T-helper 17 cell (primary cell): ENCODE measurements at places on chromosomes 4 and X. TPM values are rescaled to one million over a fixed set of nuclear protein-coding genes. Genes with fewer than 3 reads are reported as not detected.
A peak's percentile ranks its signal among the peaks of the same experiment; 100 is the strongest.

Gene WFS1
- total RNA-seq, result 1.7 TPM

GRCh38 chrX:6738518-6739470 is 203.9 kb upstream of the VCX3A start:
- no peak for DNase-seq

DNA sequence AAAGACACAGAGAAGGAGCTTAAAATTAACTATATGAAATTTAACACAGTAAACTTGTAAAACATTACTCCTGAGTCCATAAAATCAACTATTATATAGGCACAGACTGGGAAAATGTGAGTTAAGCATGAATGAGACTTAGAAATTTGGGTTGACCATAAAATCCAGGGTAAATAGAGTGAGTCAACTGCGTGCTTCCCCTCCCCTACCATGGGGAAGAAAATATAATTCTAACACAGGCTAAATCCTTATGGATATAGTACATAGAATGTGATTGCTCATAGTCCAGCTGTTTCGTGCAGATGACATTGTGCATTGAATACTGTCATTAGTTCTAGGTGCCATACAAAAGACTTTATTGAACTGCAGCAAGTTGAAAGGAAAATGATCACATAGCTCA is 42.2 kb downstream of the KLHL5 start:
- no peak for DNase-seq

- no peak for DNase-seq
Observed at GRCh38 chr4:17324386-17324830, 187.5 kb downstream of the QDPR start.

- no peak for DNase-seq
Observed at GRCh38 chr4:176383273-176384077, 63.7 kb downstream of the SPCS3 start.

Gene MGAT4D
- not detected for total RNA-seq

DNA sequence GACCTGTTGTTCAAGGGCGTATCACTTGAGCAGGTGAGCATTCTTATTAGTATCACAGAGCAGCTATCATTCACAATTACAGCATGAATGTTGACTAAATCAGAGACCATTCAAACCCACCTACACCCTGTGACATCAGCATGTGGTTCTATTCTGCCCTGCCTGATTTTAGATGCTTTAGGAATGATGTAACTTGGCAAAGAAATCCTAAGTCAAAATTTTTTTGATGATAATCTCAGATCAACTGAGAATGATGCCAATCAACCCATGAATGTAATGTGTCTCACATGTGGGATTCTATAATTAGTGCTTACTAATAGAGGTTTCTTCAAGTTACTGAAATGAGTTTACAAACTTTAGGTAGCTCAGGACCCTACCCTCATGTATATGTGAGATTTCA is 13.4 kb upstream of the CHIC2 start:
- no peak for DNase-seq

DNA sequence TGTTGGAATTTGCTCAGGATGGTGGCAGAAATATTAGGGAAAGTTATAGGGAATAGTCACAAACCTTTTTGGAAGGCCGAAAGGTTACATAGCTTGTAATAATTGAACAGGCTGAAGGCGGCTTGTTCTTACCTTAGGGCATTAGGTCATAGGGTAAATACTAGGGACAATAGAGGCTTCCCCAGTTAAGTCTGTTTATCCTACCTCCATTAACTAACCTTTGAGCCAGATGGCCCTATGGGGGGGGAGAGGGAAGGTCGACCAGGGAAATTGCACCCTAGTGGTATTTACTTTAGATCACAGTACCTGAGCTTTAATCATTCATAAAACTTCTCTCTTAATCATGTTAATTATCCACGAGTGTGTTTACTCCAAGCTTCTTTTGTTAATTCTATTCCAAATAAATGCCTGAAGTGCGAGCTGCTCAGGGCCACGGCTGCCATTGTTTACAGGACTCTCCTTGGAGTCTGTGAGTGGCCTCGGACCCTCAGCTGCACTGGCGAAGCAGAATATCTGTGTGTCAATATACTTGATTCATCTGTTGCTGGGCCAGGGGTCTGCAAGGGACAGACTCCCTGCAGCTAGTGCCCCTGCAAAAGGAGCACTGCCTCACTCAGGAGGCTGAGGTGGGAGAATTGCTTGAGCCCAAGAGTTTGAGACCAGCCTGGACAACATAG is 22.9 kb downstream of the PAGE2 start:
- no peak for DNase-seq

Gene CABS1
- not detected for total RNA-seq

- DNase-seq, result no peak
Observed at GRCh38 chr4:23957465-23957864, 67.6 kb upstream of the PPARGC1A start.

GRCh38 chr4:126748736-126749135 is 884.0 kb upstream of the INTU start:
- no peak for DNase-seq

- DNase-seq, result no peak
Observed at GRCh38 chrX:31658360-31658759, 586.5 kb upstream of the FTHL17 start.

- no peak for DNase-seq
Observed at GRCh38 chrX:74797338-74797887, 127.8 kb downstream of the NEXMIF start.

- no peak for DNase-seq
Observed at GRCh38 chrX:110008011-110008635, 5.2 kb downstream of the TMEM164 start.

GRCh38 chr4:3384391-3384770 is 57.4 kb upstream of the HGFAC start:
- no peak for DNase-seq

DNA sequence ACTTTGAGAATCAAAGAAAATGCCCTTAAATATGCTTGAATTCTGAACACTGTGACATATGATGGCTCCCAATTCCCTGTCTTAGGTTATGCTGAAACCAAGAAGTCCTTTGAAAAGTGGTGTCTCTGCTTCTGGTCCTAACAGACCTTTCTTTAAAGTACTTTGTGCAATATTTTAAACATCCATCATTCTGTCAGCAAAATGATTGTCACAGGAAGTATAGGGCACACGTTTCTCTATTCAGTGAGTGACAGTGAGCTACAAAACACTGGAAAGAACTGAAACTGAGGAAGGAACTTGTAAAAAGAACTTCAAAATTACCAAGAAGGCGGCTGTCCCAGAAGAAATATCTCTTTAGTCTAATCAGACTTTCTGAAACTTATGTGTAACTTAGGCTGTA is 12.2 kb upstream of the NUP54 start:
- DNase-seq, result no peak

DNA sequence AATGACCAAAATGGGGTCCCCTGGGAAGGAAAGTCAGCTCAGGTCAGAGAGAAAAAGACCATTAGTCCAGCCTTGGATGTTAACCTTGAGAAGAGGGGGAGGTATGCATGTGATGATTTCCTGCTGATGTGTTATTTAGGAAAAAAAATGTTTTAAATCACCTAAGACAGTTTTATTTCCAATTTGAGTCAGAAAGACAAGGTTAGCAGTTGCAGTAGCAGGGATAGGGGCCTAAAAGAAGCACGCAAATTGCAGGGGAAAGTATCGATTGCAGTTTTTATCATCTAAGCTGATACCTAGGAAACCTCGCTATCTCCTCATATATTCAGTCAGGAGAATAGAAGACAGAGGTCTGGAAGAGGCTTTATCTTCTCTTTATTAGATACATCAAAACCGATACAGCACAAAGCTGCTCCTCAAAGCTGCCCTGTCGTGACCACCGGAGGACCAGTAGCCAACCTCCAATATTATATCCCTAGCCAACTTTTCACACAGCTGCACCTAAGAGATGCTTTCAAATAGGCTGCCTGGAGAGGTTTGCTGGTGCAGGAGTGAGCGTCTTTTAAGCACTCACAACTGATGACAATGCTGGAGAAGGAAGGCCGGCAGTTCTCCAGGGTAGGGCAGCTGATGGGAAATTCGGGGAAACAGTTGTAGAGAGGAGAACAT is 289.4 kb downstream of the INPP4B start:
- no peak for DNase-seq

DNA sequence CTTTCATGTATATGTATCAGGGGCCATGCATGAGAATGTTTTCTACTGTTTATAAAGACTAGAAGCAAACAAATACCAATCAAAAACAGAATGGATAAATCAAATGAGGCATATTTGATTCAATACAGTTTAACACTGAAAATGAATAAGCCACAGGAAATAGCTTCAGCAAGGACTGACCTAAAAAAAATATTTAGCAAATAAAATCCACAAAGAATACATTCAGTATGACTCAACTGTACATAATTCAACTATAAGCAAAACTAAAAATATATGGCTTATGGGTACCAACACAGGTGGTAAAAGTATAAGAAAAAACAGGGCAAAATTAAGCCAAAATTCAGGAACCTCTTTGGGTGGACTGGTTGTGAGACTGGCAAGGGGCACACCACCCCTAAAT is 112.9 kb downstream of the KCNIP4 start:
- DNase-seq, result no peak

Gene LRBA
- total RNA-seq, result 76.3 TPM

Gene NMU
- not detected for total RNA-seq

DNA sequence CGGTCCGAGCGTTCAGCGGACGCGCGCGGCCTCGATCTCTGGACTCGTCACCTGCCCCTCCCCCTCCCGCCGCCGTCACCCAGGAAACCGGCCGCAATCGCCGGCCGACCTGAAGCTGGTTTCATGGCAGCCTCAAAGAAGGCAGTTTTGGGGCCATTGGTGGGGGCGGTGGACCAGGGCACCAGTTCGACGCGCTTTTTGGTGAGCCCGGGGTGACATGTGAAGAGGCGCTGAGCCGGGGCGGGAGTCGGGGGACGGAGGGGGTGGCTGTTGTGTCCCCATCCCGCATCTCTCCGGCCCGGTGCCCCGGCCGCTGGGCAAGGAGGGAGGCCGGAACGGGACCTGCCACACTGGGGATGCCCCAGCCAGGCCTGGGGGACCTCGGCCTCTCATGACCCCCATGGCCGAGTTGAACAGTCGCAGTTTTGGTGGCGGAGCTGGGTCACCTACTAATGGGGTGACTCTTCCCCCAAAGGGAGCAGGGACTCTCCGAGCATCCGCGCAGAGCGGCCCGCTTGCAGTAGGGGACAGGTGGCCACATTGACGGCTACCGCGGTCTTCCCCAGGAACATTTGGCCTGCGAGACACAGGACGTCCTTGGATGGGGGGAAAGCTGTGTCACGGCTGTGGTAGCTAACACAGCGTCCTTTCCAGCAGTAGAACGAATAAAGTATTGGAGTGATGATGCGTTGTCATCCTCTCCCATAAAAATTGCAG is at the start of gene GK:
GK (plus strand) TSS at position 9 of the 717 bp plus-strand sequence; CDS start at position 124, 115 bp downstream.
- peak; percentile 8 for DNase-seq

GRCh38 chr4:38818441-38818976 is 13.9 kb upstream of the TLR1 start:
- DNase-seq, result no peak

Gene SPATA18
- total RNA-seq, result 0.18 TPM

Gene STARD8
- total RNA-seq, result 3.3 TPM

Gene SUPT20HL2
- total RNA-seq, result not detected

Gene TADA2B
- 31.8 TPM for total RNA-seq

Gene NXF3
- not detected for total RNA-seq

Gene SMIM14
- total RNA-seq, result 8.3 TPM

Gene CXCL11
- total RNA-seq, result not detected

Gene GPR34
- not detected for total RNA-seq

DNA sequence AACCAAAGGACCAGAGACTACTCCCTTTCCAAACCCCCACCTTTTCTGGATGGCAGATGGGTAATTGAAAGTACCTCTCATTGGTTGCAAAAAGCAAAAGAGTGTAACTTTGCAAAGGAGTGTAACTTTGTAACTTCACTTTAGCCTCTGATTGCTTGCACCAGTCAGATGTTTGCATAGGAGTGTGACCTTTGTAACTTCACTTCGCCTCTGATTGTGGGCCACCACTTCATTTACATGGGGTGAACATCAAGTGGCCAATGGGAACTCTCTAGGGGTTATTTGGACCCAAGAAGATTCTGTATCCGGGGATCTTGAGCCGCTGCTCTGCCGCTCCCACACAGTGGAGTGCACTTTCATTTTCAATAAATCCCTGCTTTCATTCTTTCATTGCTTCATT is 9.9 kb upstream of the SLC25A43 start:
- no peak for DNase-seq

DNA sequence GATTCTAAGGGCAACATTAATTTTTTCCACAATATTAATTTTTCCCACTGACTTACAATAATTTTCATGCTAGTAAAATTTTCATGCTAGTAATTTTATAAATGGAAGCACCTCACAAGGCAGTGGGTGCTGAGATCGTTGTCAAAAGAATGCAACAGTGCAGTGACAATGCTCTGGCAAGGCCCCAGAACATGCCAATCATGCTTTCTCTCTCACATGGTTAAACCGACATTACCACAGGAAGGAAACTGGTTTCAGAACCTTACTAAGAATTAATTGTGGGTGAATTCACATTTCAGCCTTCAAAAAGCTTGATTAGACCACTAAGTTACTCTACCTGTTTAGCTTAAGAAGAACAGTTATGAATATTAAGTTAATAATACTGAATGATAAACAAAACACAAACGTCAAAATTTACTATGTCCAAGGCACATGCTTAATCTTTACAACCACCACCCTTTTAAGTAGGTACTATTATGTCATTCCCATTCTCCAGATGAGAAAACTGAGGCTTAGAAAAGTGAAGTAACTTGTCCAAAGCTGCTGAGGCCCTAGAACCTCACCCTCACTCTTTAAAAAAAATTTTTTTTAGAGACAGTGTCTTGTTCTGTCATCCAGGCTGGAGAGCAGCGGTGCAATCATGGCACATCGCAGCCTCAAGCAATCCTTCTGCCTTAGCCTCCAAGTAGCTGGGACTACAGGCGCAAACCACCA is 10.0 kb upstream of the OPHN1 start:
- DNase-seq, result no peak

- no peak for DNase-seq
Observed at GRCh38 chr4:151676301-151676700, 84.5 kb downstream of the GATB start.

GRCh38 chrX:34956916-34957315 is 14.3 kb downstream of the FAM47B start:
- DNase-seq, result no peak

DNA sequence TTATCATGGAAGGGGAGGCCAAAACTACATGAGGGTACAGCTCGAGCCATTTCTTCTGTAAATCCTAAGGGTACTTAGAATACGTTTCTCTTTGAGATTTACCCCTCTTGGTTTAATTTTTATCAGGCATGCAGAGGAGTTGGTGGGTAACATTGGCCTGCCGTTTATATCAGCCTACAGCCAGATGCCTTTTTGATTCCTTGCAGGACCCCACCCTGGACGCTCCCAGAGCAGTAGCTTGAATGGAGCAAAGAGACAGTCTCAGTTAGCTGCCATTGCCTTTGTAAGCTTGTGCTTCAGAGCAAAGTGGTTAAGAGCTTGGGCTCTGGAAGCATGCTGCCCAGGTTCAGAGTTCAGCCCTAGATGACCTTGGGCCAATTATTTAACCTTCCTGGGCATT is 9.0 kb downstream of the DOCK11 start:
- no peak for DNase-seq
